MV-4-11 (cell line): ENCODE measurements at places on chromosomes 12 and 14.

GRCh38 chr12:61998791-61999190, 261.4 kb upstream of the USP15 start:
- DNase-seq, result no peak

DNA sequence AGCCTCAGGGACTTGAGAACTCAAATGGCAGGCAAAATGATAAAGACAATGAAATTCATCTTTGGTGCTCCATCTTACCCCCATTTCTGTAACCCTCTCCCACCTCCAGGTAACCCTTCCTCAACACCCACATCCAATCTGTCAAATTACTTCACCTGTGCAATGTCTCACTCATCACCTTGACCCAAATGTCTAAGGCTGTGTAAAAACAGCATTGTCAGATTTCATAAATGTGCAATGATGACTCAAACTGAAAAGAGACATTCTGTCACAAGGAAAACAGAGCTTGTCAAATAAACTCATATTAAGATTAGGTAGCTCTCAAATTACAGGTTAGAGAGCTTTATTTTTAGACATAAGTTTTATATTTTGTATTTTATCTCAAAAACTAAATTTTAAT, 19.9 kb upstream of the COCH start:
- DNase-seq, result no peak

DNA sequence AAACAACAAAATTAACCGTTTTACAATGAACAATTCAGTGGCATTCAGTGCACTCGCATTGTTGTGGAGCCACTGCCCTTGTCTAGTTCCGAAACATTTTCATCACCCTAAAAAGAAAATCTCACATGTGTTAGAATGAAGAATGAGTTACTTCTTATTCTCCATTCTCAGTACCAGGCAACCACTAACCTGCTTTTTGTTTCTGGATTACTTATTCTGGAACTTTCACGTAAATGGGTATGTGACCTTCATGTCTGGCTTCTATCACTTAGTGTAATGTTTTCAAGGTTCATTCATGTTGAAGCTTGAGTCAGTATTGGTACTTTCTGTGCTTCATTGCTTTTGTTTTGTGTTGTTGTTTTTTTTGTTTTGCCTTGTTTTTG, 15.6 kb downstream of the RCOR1 start:
- no peak for DNase-seq

DNA sequence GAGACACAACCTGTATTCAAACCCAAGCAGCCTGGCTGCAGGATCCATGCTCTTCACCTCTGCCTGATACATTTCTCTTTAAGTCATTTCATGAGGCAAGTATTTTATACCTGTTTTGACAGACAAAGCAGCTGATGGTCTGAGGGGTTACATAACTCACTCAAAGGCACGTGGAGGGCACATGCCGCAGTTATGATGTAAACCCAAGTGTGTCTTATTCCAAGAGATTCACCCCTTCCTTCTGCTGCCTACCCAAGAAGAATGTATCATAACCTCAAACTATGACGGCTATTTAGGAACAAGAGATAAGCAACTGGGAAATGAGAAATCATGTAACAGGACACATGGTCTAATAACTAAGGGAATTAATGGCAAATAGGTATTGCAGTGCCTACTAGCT, 329.8 kb upstream of the TMPO start:
- no peak for DNase-seq

GRCh38 chr14:50087341-50088116, 28.8 kb downstream of the VCPKMT start:
- peak; percentile 63 for DNase-seq

DNA sequence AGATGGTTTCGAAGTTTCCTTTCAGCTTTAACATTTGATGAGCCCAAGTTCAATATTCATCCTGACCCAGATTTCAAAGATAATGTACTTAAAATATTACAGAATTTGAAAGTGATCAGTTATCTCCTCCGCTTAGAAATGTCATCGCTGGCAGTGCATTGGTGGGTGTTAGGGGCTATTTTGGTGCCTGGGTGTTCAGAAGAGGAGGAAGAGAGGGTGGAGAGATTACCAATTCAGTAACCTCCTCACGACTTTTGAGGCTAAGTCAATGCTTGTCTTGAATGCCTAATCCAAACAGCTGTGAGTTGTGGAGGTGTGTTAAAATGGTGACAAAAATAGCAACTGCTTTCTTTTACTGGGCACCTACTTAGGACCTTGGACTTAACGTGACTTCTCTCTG, 13.8 kb upstream of the DGLUCY start:
- no peak for DNase-seq
